ENCODE measurements at places on chromosomes 12 and 14.

GRCh38 chr14:26281280-26281998, 316.4 kb downstream of the NOVA1 start:
- no peak for DNase-seq

DNA sequence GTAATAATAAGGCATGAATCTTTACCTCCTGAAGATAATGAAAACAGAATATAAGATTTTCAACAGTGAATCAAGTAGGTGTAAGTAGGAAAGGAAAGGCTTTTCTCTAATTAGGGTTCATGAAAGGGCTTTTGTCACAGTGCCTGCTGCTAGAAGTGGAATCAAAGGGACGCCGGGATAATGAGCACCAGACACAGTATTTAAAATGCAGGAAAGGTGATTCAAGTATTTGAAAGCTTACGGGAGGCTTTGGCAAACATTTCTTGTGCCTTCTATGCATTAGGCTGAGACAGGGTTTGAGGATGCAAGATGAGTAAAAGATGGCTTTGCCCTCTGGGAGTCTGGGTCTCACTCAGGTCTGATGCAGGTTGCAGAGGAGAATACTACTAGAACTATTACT, 70.5 kb upstream of the ANO4 start:
- no peak for DNase-seq

DNA sequence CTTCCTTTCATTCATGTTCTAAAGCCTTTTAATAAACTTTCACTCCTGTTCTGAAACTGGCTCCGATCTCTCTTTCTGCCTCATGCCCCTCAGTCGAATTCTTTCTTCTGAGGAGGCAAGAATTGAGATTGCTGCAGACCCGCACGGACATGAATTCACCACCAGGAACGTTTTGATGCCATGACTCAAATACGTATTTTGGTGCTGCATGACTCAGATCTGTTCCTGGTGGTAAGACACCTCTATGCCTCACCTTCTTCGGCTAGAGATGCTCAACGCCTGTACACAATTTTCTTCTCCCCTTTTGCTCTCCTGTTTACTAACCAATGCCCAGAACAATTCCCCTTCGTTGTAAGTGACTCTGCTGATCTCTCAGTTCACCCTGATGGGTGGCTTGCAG, 52.0 kb upstream of the RIMBP2 start:
- DNase-seq: no peak

GRCh38 chr14:105226198-105226597, 22.1 kb upstream of the BTBD6 start:
- no peak for DNase-seq

DNA sequence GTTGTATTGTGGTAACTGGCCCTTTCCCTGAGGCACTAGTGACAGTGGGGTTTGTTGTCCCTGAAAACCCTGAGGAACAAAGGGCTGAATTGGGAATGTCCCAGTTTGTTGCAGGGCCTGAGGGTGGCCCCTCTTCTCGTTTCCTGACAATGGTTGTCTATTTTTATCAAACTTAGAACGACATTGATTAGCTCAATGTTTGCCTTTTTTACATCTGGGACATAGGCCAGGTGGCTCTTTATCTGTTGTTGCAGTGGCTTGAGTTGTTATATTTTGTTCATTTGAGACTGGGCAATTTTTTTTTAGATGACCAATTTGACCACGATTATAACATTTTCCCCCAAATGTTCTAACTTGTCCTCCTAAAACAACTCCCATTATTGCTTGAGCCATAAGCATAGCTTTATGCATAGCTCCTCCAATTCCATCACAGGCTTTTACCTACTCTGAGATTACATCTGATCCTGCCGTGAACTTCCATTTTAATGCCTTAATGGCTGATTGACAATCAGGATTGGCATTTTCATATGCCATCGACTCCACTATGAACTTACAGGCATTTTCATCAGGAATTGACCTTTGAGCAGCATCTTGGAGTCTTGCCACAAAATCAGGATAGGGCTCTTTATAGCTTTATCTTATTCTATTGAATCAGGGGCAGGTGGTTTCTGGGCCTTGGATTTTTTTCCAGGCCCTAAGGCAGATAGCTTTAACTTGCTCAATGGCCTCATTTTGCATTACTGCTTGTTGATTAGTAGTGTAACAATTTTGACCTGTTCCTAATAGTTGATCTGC, 604.3 kb downstream of the ALG10 start:
- no peak for DNase-seq

DNA sequence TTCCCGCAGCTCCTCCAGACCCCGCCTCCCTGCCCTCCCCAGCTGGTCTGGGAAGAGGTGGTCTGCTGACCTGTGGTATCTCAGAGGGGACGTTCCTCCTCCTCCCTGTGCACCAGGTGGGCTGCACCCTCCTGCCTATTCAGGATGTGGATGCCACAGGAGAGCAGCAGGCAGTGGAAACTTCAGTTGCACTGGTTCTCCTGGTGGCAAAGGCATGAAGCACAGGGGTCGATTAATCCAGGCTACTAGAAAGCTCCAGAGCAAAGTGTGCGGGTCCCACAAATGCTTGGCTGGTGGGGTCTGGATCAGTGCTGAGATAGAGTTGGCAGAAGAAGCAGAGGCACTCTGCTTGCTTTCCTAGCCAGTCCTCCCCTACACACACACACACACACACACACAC, 197.0 kb downstream of the SLC41A2 start:
- no peak for DNase-seq

GRCh38 chr12:14883686-14884085, 2.0 kb downstream of the MGP start:
- DNase-seq: no peak

DNA sequence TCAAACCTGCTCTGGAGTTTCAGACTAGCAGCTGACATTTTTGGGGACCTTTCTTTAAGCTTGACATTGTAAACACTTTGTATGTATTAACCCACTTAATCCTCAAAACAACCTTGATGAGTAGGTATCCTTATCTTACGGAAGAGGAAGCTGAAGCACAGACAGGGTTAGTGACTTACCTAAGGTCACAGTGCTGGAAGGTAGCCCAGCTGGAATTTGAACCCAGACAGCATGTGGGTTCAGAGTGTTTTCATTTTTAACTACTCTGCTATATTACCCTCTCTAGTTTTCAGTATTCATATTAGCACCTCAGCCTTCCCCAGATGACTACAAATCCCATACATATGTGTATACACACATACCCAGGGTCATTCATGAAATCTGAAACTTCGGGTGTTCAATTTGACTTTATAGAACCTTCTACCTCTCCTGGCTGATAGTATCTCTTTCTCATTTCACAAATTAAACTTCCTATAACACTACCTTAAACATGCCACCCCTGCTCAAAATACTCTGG, 13.9 kb downstream of the LPCAT3 start:
- DNase-seq: no peak

DNA sequence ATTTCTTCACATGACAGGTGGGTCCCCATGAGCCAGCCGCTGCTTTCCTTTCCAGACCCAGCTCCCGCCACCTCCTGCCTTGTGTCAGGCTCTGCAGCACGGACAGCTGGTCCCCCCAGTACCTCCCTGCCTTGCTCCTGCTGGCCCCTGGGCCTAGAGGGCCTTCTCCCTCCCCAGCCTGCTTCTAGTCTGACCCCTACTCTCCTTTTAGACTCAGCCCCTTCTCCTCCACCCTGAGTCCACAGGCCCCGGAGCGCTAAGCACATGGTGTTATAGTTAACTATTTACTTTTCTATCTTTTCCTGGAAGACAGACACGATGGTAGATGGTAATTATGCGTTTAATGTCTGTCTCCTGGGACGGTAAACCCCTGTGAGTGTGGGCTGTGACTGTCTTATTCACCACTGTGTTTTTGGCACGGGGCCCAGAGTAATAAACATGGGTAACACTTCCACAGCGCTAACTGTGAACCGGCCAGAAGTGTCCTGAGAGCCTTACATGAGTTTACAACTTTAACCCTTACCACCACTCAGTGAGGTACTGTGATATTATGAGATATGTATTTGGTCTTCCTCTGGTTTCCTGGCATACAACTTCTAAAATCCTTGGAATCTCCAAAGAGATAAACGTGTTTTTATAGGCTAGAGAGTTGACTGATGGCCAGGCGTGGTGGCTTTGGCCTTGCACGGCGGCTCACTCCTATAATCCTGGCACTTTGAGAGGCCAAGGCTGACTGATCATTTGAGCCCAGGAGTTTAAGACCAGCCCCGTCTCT, 41.2 kb downstream of the DGLUCY start:
- peak; percentile 25 for DNase-seq

- DNase-seq: no peak
Measured at GRCh38 chr12:124279846-124280360, 15.0 kb upstream of the RFLNA start.

DNA sequence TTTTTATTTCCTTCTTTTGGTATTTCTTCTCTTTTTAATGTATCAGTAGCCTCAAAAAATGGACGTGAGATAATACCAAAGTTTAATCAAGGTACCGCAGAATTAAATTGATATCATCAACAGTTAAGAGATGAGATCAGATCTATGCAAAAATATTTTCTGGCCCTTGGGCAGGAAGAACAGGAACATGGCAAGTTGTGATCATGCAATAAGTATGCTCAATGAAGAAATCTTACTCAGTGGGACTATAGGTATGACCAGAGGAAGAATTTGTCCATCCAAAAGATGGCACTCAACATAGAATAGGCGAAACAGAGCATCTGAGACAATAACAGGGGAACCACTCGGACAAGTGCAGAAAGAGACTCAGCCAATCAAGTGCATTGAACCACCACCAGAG, 914 bp upstream of the GARIN2 start:
- DNase-seq: no peak

- no peak for DNase-seq
Measured at GRCh38 chr14:101230851-101231550, 327.5 kb upstream of the RTL1 start.

Data from Calu3 (cell line).